Fibroblast of the aortic adventitia (primary cell): ENCODE measurements at places on chromosomes 2 and 18. TPM values are rescaled to one million over a fixed set of nuclear protein-coding genes. Genes with fewer than 3 reads are reported as not detected.
A peak's percentile ranks its signal among the peaks of the same experiment; 100 is the strongest.

GRCh38 chr18:77063260-77063659, 69.3 kb downstream of the MBP start:
- DNase-seq: peak; percentile 18

The ZNG1B gene
- 32.5 and 41.0 TPM in 2 replicates for total RNA-seq

GRCh38 chr2:85957256-85957655, 68.5 kb upstream of the ST3GAL5 start:
- no peak for DNase-seq

- no peak for DNase-seq
Observed at GRCh38 chr2:111905990-111906735, 7.8 kb downstream of the MERTK start.

DNA sequence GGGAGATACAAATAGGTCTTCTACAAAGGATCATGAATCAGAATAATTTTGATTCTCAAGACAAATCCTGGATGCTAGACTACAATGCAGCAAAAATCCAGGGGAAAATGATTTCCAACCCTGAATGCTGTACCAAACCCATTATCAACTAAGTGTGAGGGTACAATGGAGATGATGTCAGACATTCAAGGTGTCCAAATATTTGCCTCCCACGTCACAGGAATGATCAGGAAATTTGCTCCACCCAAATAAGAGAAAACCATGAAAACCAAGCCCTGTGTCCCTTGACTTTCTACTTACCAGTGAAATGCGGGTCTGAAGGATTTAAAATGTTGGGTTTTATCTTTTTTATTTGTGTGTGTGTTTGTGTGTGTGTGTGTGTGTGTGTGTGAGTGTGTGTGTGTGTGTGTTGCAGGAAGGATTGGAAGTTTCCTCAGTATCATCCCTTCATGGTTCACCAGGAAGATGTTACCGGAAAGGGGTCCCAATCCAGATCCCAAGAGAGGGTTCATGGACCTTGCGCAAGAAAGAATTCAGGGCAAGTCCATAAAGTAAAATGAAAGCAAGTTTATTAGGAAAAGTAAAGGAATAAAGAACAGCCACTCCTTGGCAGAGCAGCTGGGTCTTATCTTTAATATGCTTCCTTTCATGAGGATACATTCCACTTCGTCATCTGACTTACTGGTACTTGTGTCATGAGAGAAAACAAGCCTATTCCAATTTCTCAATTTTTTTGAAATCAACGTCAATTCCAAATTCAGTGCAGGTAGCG, 61.1 kb upstream of the ID2 start:
- peak; percentile 95 for DNase-seq
